Small intestine (tissue), 16 donors: ENCODE measurements at places on chromosomes 5 and 9. TPM values are rescaled to one million over a fixed set of nuclear protein-coding genes. Genes with fewer than 3 reads are reported as not detected.

The TTC1 gene
- polyA plus RNA-seq = 49.2 TPM

The PCDHB10 gene
- not detected for polyA plus RNA-seq

The SAPCD2 gene
- 12.8 TPM for polyA plus RNA-seq

The BAG1 gene
- polyA plus RNA-seq = 194 TPM

The DIPK1B gene
- polyA plus RNA-seq = 12.1 TPM

The RPL35 gene
- polyA plus RNA-seq = 5,100 TPM

The F2RL2 gene
- not detected for polyA plus RNA-seq

The KIF24 gene
- 0.27 TPM for polyA plus RNA-seq

The SCGB3A2 gene
- not detected for polyA plus RNA-seq

The SLC25A2 gene
- 0.15 TPM for polyA plus RNA-seq

- no peak for DNase-seq
These were observed 3.1 kb downstream of the NINJ1 start for GRCh38 chr9:93130861-93131481.

DNA sequence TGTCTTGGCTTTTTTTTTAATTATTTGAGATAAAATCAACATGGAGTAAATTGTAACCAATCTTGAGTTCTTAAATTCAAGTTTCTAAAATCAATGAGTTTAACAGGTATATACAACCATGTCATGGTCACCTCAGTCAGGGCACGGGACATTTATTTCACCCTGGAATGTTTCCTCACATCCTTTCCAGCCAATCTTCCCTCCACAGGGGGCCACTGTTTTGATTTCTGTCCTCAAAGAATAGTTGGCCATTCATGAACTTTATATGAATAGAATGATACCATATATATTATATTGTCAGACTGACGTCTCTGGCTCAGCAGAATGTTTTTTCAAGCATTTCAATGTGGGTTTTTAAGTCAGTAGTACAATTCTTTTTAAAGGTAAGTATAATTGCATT lies 806 bp downstream of the ZNF474 start:
- no peak for DNase-seq

DNA sequence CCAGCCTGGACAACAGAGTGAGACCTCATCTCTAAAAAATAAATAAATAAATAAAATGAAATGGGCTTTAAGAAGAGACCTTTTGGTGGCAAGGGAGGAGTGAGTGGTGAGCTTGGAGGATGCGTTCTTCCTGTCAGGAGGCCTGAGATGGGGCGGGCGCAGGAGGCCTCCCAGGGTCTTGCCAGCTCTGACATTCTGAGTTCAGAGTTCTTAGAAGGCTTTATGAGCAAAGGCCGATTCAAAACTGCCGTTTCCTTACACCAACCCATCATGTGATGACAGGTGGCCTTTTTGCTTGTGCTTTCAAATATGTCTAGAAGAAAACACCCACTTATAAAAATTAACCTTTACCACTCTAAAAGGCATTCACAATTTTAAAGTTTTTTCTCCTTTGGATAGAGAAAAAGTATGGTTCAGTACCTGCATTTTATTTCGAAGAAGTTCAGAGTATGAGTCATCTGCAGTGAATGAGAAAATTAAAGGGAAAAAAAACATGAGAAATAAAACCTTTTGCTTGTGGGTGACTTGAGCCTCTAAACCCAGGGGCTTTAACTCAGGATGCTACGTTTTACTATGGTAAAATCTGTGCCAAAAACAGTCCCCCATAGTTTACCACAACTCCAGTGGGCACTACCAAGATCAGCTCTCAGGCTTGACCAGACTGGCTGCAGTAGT lies 157.4 kb upstream of the OTULINL start:
- DNase-seq = peak; percentile 58

- DNase-seq = no peak
These were observed 14.7 kb downstream of the KLHL9 start for GRCh38 chr9:21320465-21320864.

DNA sequence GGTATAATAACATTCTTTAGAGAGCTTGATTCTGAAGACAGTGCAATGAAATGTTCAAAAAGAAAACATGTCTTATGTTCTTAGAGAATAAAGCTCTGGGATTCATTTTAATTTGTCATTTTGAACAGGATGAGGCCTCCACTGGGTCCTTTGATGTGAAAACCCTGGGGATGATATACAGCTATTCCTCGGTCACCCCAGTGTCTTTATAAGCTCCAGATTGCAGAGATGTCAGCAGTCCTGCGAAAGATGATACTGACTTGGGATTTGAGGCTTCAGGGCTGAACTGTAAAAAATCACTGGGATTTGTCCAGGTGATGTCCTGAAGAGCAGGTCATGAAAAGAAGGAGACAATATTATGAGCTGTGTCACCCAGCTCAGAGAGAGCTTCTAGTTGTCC lies 529.7 kb upstream of the ZNF608 start:
- DNase-seq = no peak

- no peak for DNase-seq
These were observed 162.9 kb upstream of the FTMT start for GRCh38 chr5:121688781-121689180.

DNA sequence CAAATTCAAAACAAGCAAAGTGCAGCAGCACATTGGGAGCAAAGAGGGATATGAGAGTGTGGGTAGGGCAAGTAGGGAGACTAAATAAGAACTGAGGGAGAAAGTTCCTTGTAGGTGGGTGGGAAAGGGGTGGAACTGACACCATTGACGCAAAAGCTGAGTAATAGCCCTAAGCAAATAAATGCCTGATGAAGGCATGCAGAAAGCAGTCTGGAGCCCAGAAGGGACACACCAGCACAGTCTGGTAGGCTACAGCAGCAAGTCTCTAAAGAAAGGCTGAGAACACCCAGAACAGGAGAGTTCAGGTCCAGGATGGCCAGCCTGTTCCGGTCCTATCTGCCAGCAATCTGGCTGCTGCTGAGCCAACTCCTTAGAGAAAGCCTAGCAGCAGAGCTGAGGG lies at the start of gene INSL4:
TSS of gene INSL4 (plus strand) at position 208 of the 400 bp plus-strand sequence. CDS start at position 313, 105 bp downstream.
- DNase-seq = no peak

GRCh38 chr5:116375926-116376325 lies 198.7 kb downstream of the SEMA6A start:
- DNase-seq = no peak

DNA sequence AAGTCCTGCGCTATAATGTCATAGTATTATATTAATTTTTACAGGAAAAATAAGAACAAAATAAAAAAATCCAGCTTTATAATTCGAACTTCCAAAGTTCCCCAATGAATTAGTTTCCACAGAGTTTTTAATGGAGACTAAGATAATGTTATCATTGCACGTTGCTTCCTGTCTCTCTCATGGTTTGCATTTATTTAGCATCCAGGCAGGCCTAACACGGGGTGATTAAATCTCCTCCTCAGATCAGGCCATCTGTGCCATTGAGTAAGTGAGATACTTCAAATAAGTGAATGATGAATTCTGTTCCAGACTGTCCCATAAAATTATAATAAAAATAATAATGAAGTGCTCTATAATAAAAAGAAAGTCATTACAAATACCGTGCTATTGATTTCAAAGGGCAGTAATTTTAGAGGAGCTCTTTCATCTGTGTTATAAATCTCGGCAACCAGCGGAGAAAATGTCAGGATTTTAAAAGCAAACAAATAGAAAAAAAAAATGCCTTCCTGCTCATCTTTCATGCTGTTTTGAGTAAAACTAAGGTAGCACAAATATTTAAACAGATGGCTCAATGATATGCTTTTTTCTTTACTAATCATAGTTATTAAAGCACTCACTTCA lies 570.6 kb upstream of the ZNF608 start:
- no peak for DNase-seq

GRCh38 chr5:122076669-122077365 lies 1.2 kb downstream of the LOX start:
- DNase-seq = peak; percentile 88

DNA sequence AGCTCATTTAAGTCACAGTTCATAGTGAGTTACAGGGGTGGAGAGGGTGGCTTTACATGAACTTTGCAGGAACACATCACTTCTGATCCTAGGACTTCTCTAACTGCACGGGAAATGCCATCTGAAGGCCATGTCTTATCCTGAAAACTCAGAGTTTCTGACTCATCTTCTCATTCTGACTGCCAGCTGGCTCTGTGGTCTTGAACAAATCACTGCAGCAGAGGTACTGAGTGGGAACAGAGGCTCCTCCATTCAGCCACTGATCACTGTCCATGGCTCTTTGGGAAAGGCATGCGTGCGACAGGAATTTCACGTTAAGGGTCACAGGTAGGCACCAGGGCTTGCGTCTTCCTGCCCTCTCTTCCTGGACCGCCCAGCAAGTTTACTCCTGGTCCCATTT lies 114.6 kb upstream of the LRRTM2 start:
- no peak for DNase-seq

DNA sequence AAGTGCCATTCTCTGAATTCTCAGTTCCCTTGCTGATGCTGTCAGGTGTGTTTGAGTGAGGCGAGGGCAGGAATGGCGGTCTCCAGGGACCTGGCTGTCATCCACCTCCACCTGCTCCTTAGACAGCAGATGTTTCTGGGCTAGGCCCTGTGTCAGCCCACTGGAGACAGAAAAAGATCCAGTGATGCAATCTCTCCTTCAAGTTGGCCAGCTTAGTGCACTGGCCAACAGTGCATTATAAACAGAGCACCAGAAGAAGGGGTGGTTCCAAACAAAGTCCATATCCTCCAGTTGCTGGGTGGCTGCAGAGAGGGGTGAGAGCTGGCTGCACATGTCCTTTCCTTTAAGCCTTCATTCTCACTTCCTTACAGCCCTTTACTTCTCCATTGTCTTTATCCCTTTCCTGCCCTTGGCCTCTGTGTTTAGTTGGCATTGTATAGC lies 26.5 kb downstream of the NANS start:
- peak; percentile 72 for DNase-seq

DNA sequence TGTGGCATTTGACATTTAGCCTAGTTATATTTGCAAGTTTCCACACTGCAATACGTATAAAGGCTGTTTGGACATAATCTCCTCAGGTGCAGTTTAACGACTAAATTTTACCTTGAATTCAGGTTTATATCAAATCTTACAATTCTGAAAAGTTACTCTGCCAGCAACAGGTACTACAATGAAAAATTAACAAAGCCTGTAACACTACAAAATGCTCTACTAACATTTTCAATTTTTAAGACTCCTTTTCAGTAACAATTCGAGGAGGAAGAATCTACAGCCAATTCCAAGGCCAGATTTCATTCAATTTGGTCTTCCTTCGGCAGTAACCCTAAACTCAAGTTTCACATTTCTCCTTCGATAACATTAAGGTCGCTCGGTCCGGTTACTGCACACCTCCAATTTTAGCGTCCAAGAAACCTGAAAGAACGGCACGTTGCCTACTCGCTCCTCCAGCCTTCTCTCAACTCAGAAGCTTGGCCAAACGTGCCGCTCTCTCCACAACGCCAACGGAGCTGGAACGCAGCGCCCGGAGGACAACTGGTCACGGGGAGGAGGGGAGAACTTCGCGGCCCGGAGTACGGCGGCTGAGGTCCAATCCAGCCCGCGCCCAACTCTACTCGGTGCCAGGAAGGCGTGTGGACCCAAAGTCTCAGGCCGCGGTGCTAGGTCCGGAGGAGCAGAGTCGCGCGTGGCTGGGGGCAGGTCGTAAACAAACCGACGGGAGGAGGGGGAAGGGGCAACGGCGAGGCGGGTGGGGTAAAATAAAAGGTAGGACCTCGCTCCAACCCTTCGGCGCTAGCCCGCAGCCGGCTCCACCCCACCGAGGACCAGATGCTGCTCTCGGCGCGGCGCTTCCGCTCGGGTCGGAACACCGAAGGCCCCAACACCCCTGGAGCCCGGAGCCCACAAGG lies 681 bp downstream of the FNIP1 start:
- peak; percentile 80 for DNase-seq

DNA sequence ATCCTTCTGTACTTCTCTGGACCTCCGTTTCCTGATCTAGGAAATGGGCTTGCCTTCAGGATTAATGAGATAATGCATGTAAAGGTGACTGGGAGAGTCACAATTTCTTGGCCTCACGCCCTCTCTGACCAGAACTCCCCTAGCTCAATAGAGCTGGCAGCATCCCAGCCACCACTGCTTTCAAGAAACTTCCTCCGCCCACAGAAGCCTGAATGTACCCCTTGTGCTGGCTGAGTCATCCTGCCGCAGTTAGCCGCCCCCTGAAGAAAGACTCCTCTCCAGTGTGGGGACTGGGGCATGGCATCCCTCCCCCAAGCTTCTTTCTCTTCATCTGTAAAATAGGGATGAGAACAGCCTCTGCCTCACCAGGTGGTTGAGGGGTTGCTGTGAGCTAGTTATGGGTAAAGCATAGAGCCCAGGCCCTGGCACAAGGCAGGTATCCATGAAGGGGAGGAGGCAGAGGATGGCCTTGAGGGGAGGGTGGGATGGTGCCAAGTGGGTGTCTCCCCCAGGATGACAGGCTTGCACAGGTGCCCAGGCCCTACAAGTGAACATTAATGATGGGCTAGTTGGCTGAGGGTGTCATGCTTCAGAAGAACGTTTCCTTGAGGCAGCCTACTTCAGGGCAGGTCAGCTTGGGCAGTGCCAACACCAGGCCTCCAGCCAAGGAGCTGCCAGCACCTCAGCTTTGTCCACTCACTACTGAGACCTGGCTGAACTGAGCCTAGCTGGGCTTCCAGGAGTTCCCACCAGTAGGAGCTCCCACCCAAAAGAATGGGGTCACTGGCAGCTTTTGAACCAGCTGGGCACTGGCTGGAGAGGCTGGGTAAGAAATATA lies 3.4 kb downstream of the PDLIM4 start:
- no peak for DNase-seq

GRCh38 chr5:60504342-60504741 lies 195.6 kb downstream of the DEPDC1B start:
- DNase-seq = no peak

DNA sequence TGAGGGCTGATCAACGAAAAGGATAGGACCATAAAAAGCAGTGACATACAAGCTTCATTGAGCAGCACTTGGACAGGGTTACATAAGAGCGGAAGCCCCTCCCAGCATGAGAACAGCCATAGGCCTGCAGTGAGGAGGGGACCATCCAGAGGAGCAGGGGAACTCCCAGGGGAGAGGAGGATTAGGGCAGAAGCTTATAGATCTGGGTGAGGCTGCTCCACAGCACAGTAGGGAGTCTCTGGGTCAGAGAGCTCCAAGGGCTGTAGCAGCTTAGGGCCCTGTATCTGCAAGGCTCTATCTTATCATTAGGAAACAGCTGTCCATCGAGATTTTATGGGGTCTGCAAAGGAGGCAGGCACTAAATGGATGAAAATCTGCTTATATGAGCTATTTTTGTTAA lies 186.6 kb downstream of the DOCK8 start:
- no peak for DNase-seq

DNA sequence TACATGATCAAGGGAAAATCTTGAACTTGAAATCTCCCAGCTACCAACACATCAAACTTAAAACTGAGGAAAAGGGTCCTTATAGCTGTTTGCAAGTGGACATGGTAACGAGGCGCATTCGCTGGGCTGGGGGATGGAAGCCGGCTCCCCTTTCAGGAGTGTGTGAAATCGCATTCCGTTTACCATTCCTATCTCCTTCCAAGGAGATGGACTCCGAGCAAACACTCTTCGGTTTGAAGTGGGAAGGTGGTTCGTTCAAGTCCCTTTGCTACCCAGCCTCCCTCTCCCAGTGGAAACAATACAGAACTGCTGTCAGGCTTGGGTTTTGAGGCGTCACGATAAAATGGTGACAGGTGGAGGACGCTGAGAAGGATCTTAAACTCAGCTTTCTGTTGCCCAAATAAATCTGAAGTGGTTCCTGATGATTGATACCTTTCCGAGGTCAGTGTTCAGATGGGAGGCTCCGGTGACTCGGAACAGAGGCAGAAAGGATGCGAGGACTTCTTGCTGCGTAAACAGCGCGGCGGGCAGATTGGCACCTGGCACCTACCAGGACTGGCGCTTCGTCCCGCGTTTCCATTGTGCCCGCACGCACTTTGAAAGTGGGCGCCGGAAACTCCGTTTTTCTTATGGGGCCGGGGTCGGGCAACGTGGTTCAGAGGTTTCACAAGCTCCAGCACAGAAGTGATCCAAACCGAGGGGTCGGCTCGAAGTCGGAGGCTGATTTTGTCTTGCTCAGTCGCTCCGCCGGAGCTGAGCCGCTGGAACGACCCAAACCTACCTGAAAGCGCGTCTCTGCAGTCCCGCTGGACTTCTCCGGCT lies 7.0 kb downstream of the MSX2 start:
- no peak for DNase-seq
